ENCODE measurements at places on chromosomes 7 and 10.

- no peak for DNase-seq
Observed at GRCh38 chr10:72802763-72803505, 90.6 kb upstream of the OIT3 start.

- no peak for DNase-seq
Observed at GRCh38 chr7:7565746-7566650, 686 bp upstream of the MIOS start.

DNA sequence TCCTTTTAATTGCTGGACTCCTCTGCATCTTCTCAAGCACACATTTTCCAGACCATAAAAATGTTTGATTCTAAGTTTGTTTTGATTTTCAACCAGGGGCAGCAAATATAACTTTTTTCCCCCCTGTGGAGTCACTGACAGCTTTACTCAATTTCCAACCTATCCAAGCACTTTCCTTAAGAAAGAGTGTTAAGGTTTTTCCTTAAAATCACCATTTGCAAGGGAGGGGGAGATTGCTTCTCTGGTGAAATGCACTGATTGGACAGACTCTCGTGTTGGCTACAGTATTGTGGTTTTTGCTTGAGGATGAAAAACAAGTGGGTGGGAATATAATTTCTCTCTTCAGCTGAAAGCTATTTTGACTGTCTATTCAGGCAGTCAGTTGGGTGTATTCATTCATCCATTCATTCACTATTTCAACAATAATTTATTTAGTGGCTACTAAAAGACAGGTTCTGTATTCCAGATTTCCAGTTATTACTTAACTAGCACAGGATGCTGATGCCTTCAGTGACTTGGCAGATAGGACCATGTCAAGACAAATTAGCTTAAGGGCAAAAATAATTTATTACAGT is 146.3 kb downstream of the BAMBI start:
- no peak for DNase-seq

DNA sequence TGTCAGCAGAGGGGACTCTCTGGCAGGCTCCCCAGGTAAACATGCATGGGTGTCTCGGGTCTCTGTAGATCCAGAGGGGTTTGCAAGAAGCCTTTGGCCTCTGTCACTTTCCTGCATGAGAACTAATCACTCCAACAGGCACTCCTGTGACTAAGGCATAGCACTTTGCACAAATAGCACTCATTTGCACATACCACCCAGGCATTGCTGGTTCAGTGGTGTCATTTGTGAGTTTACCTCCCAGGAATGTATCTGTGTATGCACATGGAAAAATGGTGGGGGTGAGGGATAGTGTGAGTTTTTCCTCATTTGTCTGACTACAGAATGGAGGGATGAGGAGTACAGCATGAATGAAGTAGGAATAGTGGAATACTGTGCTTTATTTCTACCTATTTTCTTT is 39.5 kb downstream of the CNNM1 start:
- no peak for DNase-seq

GRCh38 chr10:99732033-99732842 is at the start of the genes COX15 and CUTC:
TSS of gene COX15 (minus strand) at chr10:99732127. CDS start at chr10:99732049, 78 bp downstream.
TSS of gene CUTC (plus strand) at chr10:99732234. CDS start at chr10:99732349, 115 bp downstream.
- DNase-seq: peak; percentile 94

GRCh38 chr10:75465450-75465827 is 34.0 kb downstream of the LRMDA start:
- DNase-seq: no peak

DNA sequence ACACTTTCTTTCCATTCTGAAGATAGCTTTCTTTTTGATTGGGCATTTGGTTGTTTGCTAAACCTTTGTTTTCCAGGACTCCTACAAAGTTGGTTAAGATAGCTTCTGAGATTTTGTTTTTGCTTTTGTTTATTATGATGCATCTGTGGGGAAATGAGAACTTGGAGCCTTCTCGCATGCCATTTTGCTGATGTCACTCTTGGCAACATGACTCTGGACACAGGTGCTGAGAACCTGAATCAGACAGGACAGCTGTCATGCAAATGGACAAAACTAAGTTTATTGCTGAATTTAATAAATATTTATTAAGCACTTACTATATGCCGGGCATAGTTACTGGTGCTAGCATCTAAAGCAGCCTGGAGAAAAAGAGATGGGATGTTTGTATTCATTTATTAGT is 274.1 kb downstream of the ZEB1 start:
- DNase-seq: no peak

DNA sequence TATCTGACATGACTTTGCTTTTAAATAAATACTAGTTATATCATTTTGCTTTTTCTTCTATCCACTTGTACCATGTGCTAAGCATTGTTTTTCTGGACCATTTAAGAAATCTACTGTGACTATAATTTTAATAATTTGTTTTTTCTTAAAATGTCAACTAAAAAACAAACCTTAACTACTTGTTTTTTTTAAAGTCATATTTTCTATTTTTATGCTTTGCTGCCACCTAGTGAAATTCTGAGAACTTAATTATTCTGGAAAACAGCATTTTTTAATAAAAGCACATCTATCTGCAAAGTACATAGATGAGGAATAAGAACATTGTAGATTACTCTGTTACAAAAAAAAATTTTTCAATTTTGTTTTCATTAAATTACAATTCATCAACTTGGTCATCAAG is 47.4 kb downstream of the ORC5 start:
- no peak for DNase-seq

GRCh38 chr10:64261676-64262075 is 740.5 kb downstream of the REEP3 start:
- no peak for DNase-seq

DNA sequence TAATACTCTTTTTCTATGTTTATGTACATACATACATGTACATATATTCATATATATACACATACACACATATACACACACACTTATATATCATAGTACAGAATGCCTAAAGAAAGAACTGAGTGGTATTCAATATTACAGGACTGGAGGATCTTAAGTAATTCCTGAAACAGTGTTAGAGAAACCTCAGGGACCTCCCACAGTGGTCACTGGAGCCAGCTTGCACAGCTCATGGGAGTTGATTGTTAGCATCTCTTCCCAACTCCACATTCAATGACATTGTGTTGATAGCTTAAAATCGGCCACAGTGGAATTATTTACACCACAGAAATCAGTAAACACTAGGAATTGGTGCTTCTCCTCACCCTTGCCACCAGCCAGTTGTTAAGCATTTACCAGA is 6.0 kb downstream of the LRRC17 start:
- no peak for DNase-seq

GRCh38 chr7:140276001-140276400 is 99.2 kb upstream of the KDM7A start:
- DNase-seq: no peak

DNA sequence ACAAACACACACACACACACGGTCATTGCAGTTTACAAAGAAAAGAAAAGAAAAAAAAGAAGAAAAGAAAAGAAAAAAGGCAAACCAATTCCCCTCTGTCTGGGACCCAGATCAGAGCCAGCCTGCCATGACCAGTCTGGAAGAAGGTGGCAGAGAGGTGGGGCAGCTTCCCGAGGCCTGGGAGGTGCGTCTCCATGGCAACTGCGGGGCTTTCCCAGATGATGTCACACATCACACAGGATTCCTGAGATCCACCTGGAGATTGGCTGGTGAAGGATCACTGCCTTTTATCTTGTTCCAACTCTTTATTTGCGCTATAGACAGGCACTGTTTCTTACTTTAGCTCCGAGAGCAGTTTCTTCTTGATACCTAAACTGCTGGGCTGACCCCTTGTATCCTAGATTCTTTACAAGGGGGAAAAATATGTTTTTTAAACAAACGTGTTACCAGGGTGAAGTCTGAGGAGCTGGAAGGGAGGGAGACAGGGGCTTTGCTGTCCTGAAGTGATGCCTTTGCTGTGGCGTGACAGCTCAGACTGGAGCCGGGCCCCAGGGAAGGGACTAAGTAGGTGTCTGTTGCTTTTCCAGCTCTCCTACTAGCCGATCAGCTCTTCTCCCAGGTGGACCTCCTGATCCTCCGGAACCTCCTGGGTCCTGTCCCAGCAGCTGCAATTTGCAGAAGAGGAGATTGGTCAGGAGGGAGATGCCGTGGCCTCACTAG is 298.5 kb downstream of the KLF6 start:
- no peak for DNase-seq

- DNase-seq: no peak
Observed at GRCh38 chr10:28190196-28190595, 112.7 kb downstream of the MPP7 start.

GRCh38 chr10:54441275-54441674 is 359.8 kb downstream of the PCDH15 start:
- no peak for DNase-seq

DNA sequence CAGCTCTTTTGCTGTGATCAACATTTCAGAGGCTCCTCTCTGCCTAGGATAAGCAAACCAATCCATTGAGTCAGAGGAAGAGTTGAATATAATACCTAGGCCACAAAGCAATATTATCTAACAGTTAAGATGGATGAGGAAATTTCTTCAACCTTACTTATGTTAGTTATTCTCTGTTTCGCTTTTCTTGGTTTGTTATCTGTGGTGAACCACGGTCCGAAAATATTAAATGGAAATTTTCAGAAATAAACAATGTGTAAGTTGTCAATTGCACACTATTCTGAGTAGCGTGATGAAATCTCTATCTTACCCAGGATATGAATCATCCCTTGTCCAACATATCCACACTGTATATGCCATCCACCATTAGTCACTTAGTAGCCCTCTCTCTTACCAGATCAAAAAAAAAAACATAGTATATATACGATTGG is 1.5 kb upstream of the HTR7 start:
- DNase-seq: no peak

DNA sequence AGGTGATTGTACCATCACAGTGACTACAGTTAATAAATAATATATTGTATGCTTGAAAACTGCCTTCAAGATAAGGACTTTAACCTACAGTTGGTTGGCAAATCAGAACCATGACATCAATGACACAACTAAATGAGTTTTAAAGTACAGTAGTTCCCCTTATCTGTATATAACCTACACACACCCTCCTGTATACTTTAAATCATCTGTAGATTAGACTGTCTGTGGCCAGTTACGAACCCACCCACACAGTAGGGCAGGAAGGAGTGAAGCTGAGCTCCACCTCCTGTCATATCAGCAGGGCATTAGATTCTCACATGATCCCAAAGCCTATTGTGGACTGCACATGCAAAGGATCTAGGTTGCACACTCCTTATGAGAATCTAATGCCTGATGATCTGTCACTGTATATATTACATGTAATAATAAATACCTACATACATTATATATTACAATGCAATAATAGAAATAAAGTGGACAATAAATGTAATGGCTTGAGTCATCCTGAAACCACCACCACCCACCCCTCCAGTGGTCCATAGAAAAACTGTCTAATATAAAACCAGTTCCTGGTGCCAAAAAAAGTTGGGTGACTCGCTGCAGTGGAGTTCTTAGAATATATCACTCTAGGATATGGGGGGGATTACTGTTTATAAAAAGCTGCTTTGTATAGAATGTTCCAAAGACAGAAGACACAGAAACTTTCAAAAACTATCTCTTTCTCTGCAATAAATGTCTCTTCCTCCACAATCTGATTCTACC is 5.6 kb downstream of the TPK1 start:
- DNase-seq: no peak

- DNase-seq: no peak
Observed at GRCh38 chr10:121133901-121134300, 282.7 kb downstream of the WDR11 start.

All from stimulated activated CD4-positive, alpha-beta T cell treated with anti-CD3 and anti-CD28 coated beads, Interleukin-4, amount 100 ng/mL, for 48 hours (primary cell).